ENCODE measurements at places on chromosomes 1 and 21.
A peak's percentile ranks its signal among the peaks of the same experiment; 100 is the strongest.

DNA sequence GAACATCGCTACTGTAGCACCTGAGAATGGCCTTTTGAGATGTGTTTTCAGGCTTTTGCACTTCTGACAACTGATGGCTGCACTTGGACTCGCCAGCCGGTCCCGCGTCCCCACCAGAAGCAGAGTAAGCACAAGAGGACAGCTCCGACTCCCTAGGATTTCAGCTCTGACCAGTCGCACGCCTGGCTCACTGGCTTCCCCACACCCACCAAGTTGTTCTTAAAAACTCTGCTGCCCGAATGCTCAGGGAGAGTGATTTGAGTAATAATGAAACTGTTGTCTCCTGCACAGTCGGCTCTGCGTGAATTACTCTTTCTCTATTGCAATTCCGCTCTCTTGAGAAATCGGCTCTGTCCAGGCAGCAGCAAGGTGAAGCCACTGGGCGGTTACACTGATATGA is 40.2 kb upstream of the NLRP3 start:
- DNase-seq: no peak

- DNase-seq: no peak
Observed at GRCh38 chr1:237712082-237712481, 178.6 kb downstream of the ZP4 start.

DNA sequence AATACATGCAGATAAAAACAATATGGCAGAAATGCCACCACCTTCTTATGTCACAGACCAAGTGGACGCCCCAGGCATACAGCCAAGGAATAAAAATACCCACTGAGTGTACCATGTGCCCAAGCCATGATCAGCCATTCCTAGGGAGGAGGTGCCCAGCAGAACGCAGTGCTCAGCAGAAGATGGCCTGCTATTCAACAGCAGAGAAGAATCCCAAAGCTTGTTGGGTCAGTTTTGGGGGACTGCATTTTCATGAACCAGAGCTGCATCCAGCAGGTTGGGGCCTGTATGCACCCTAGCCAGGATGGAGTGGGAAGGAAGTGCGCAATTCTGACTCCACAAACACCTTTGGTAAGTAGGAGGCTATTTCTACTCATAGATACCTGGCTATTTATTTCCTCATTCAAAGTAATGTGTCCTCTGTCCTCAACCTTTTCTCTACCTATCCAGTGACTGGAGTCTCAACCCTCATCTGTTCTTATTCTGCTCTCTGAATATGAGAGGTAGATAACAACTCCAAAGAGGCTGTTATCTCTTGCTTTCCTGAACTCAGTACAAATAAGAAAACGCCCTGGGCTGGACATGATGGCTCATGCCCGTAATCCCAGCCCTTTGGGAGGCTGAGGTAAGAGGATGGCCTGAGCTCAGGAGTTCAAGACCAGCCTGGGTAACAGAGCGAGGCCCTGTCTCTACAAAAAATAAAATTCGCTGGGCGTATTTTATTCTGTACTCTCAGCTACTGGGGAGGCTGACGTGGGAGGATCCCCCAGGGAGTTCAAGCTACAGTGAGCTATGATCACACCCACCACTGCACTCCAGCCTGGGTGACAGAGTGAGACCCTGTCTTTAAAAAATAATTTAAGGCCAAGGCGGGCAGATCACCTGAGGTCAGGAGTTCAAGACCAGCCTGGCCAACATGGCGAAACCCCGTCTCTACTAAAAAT is 2.5 kb upstream of the PLEKHM2 start:
- no peak for DNase-seq

GRCh38 chr1:207140536-207140935 is 36.5 kb downstream of the C4BPA start:
- DNase-seq: no peak

GRCh38 chr21:36320421-36321324 is 676 bp downstream of the MORC3 start:
- peak; percentile 61 for DNase-seq

DNA sequence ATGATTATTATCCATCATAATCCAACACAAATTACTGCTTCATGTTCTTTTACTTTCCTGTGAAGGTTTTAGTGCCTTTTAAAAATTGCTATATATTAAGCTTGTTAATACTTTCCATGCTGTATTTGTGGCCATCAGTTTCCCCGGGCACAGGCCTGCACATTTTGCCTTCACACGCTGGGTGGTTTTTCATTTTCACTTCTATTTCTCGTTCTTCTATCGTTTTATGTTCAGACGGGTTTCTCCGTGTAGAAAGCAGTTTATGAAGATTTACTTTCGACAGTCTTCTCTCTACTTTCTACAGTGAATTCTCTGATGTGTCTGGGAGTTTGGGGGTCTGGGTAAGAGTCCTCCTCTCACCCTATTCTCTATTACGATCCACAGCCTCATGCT is 9.5 kb downstream of the RUNX3 start:
- DNase-seq: no peak

GRCh38 chr1:221431068-221431651 is 310.7 kb downstream of the DUSP10 start:
- DNase-seq: no peak

DNA sequence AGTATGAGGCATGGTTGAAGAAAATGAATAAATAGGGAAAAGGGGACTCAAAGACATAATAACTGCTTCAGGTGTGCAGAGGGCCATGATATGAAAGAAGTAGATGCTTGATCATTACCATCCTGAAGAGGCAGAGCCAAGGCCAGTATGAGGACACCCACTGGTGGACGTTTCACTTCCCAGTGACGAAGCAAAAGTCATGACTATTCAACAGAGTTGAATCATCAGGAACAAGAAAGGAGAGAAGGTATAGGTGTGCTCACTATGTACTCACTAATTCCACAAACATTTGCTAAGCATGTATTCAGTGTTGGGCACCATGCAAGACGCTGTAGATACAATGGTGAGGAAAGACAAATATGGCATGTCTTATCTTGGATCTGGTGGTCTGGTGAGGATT is 319.2 kb upstream of the RUNX1 start:
- DNase-seq: no peak
